EH (cell line): ENCODE measurements at places on chromosomes 4 and X.
A peak's percentile ranks its signal among the peaks of the same experiment; 100 is the strongest.

DNA sequence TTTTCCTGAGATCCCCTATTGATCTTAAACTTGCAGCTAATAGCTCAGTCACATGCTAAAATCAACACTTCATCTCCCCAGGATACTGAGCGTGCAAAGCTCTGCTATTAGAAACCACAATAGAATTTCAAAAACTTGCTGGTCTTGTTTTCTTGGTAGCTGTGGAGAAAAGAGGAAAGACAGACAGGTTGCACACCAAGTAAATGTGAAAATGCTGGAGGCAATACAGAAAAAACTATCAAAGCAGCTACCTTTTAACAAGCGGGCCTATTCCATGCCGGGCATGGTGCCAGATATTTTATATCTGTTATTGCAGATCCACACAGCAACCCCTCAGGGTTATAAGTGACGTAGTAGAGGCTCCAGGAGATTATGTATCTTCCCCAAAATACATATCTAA is 171.9 kb downstream of the DCTD start:
- DNase-seq: peak; percentile 24

- DNase-seq: no peak
These were observed 25.4 kb downstream of the SOWAHB start for GRCh38 chr4:76872556-76872955.

DNA sequence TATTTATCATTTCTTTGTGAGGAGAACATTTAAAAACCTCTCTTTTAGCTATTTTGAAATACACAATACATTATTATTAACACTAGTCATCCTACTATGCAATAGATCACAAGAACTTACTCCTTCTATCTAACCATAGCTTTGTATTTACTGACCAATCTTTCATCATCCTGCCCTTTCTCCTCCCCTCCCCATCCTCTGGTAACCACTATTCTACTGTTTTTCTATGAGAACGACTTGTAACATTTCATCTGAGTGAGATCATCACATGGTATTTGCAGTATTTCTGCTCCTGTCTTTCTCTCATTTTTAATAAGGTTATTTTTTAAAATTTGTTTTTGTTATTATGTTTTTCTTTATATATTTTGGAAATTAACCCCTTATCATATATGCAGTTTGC is 331.8 kb downstream of the TEX13C start:
- no peak for DNase-seq

DNA sequence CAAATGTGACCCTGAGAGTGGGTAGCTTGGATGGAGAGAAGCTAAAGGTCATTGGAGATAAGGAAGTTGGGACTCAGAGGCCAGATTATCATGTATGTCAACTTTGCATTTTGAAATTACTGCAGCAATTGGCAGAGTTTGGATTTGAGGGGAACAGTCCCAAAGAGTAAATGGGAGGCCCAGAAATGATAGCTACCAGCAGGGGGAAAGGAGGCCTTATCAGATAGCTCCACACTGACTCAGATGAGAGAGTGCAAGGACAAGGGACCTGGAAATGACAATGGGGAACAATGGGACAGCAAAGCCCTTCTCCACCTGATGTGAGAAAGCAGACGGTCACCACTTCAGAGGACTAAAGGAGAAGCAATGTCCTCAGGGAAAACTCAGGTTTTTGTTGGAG is 201.5 kb upstream of the JADE1 start:
- no peak for DNase-seq

- no peak for DNase-seq
These were observed 1678.2 kb downstream of the ARAP2 start for GRCh38 chr4:34566091-34566490.

- no peak for DNase-seq
These were observed 677.1 kb downstream of the ADGRL3 start for GRCh38 chr4:61877266-61877665.

DNA sequence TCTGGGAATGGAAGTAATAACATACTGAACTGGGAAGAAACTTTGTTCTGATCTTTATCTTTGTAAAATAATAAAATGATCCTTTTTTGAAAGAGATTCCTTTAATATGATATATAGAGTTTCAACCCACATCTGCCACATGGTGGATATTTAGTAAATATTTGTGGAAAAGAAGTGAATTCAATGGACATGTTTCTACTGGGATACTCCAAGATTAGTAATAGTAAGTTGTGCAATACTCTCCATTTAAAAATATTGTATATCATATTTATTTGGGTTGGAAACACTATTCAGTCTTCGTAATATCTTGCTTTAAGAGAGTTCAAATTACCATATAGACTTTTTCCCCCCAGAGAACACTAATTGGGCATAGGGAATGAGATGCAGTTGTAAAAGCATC is 17.8 kb upstream of the ARSJ start:
- no peak for DNase-seq

- peak; percentile 67 for DNase-seq
These were observed 5.3 kb downstream of the APOO start for GRCh38 chrX:23902419-23902818.

DNA sequence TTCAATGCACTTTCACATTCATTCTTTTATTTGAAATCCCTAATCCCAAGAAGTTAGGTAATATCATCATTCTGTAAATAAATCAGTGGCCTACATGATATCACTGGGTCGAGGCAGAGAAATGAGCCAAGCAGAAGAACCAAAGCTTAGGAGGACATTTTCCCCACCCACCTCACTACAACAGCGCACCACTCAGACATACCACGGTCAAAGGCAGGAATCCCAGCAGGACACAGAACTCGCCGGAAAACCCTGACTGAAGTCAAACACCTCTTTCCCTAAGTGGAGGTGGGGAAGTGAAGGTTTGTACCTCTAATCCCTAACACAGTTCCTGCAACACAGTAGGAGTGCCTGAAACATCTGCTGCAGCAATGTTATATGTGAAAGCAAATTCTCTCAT is 21.5 kb downstream of the RELL1 start:
- no peak for DNase-seq

DNA sequence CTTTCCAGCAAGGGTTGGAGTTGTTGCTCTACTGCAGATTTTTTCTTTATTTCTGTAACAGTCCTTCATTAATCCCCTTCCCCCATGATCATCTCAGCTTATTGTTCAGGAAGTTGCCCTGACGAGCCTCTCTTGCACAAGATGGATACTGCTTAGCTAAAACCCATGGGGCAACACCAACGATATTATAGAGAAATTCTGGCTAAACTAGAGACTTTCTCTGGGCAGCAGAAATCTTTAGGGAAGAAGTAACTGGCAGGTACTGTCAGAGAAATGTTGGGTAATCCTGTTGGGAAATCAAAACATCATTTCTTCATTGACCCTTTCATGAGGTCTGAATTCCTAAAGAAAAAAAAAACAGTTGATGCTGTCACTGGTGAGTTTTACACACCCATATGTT is 921.3 kb downstream of the NLGN4X start:
- DNase-seq: no peak

GRCh38 chr4:85778632-85779131 is 303.7 kb downstream of the ARHGAP24 start:
- peak; percentile 60 for DNase-seq

DNA sequence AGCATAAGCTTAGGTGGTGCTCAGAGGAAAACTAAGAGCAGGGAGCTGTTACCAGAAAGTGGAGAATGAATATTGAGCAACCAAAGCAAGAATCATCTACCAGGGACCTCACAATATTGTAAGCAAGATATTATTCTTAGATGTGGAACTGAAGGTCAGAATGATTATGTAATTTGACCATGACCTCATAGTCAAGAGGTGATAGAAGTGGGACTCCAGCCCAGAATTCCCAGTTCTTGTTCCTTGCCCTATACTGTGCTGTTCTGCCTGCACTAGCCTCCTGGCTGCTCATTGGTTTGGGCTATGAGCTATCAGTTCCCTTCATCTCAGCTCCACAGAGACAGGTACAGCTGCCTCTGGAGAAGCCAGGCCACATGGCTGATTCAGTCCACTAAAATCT is 229.4 kb downstream of the LDB2 start:
- peak; percentile 36 for DNase-seq

- DNase-seq: no peak
These were observed 604.8 kb upstream of the LCORL start for GRCh38 chr4:18626366-18626765.

- DNase-seq: peak; percentile 44
These were observed at the start of gene LRCH2 for GRCh38 chrX:115233497-115234455. Gene LRCH2 (minus strand): TSS chrX:115234096. CDS start chrX:115234041, 55 bp downstream.

GRCh38 chrX:109440475-109440874 is 41.4 kb downstream of the GUCY2F start:
- DNase-seq: no peak

DNA sequence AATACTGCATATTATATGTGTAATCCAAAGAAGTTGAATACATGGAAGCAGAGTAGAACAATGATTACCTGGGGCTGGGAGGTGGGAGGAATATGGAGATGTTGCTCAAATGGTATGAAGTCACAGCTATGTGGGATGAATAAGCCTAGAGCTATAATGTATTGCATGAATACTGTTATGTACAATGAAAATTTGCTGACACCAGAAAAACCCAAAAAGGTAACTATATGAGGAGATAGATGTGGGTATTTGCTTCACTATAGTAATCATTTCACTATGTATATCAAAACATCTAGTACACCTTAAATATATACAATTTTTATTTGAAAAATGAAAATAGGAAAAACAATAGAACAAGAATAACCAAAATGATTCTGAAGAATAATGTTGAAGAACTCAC is 11.2 kb downstream of the PAGE3 start:
- DNase-seq: no peak

GRCh38 chr4:126209147-126209546 is 894.4 kb downstream of the FAT4 start:
- DNase-seq: no peak

GRCh38 chrX:118551426-118551825 is 55.8 kb downstream of the DOCK11 start:
- DNase-seq: no peak

DNA sequence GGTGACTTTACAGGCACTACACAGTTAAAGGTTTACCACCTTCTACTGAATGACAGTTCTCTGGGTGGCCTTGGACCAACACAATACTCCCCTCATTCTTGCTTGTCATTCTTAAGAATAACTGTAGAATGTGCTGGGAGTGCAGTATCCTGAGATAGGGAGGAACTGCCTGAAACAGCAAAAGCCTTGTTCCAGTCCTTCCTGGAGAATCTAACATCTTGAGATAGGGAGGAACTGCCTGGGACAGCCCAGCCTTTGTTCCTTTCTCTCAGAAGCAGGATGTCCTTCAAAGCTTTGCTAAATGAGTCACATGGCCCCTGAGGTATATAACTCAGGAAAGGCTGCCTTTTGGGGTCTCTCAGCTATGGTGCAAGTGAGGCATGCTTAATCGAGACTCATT is 145.7 kb upstream of the MBNL3 start:
- DNase-seq: no peak

DNA sequence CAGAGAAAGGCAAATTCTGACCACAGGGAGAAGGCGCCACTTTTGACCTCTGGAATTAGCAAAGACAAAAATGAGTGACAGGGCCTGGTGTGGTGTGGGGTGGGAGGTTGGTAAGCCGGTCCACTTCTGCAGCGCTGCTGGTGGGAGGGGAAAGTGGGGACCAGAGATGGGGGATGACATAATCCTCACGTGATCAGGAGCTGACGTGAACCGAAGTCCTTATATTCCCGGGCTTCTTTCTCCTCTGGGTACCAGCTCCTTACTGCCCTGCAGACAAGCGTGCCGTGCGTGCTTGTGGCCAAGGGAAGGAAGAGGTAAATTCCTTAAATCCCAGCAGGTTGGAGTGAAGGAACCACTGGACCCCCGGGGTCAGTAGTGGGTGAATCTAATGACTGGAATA is at the start of gene TCEAL7:
Gene TCEAL7, plus strand, starts transcription at position 249 of the 400 bp plus-strand sequence. CDS start 1,165 bp downstream, outside the sequence.
- peak; percentile 47 for DNase-seq

- no peak for DNase-seq
These were observed 3.2 kb upstream of the KLHL34 start for GRCh38 chrX:21661316-21661715.

DNA sequence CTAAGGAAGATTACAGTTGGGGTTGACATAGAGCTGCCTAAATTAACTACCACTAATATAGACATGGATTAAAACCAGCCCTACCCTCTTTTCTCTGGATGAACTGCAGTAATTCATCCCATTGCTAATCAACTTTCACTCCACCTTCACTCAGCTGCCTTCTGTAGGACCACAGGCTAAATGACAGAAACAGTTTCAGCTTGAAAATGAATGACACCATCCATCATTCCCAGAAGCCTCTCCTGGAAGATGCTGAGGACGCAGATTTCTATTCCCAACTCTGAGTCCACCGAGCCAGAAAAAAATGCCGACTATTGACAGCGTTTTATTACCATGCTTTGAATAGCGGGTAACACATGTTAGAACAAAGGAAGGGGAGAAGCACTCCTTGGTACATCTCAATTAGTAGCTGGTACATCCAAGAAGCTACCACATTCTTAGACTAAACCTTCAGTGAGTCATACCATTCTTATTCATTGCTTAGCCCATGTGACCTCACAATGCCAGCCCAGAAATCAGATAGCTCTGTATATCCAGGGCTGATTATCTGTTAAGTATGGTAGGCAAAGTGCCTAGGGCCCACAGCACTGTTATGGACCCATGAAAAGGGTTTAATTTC is 25.3 kb downstream of the DCX start:
- DNase-seq: no peak

DNA sequence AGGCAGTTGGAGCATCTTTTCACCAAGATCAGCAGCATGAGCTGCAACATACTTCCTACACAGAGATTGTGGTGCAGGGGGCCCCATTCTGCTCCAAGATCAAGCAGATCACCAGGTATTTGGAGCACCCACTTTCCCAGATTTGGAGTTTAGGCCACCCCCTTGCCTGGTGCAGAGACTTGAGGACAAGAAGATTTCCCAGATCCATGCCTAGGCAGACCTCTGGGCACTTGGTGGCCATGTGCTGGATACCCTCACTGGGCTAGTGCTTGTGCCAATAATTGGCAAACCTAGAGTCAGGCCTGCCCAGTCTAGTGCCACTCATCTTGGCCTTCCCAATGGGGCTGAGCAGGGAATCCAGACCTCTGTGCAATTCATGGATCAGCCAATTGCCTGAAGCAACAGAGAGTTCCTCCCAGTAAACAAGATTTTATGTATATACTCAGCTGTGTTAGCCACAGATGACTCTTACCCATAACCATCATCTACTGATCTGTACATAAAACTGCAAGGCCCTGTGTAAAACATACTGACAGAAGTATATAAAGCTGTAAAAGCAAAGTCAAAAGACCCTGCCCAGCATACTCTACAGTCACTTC is 228.4 kb upstream of the EMCN start:
- no peak for DNase-seq

- peak; percentile 4 for DNase-seq
These were observed 125.1 kb downstream of the FGF16 start for GRCh38 chrX:77572322-77572721.

DNA sequence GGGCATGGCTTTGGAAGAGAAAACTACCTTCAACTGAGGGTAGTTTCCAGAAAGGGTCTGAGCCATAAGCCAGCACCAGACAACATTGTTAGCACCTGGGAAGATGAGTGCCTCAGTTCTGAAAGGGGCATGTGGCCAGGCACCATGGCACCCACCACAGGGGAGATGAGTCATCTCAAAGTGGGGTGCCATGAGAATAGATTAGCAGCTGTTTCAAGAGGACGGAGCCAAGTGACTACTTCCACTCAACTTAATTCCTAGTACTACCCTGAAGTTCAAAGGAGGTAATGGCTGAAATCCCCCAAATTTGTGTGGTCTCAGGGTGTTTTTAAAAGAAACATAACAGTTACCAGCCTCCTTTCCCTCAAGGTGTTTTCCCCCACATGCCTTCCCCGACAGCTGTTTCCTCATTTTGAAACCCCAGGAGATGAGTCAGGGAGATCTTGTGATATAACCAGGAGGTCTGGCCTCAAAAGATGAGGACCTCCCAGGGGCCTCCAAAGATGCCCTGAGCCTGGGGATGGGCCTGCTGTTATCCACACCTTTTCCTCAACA is 27.8 kb upstream of the FTHL17 start:
- no peak for DNase-seq
